ENCODE measurements at places on chromosomes 13 and 19. TPM values are rescaled to one million over a fixed set of nuclear protein-coding genes. Genes with fewer than 3 reads are reported as not detected.
A peak's percentile ranks its signal among the peaks of the same experiment; 100 is the strongest.

- H3K27me3 ChIP-seq = no peaks in the 10 kb centered on the region
- H3K27ac ChIP-seq = no peak overlapping the region
- H3K36me3 ChIP-seq = no peaks in the 10 kb centered on the region
- H3K4me1 ChIP-seq = no peaks in the 10 kb centered on the region
- DNase-seq = no peak
Measured at GRCh38 chr13:87940776-87941175, 269.6 kb downstream of the SLITRK5 start.

CLEC17A gene
- not detected for total RNA-seq

GRK1 gene
- not detected for total RNA-seq

- DNase-seq = no peak
- no peaks in the 10 kb centered on the region for H3K4me1 ChIP-seq
- H3K36me3 ChIP-seq = no peaks in the 10 kb centered on the region
- no peaks in the 10 kb centered on the region for H3K27me3 ChIP-seq
- no peak overlapping the region for H3K4me3 ChIP-seq
Measured at GRCh38 chr13:51347099-51347498, 7.6 kb downstream of the SERPINE3 start.

DNA sequence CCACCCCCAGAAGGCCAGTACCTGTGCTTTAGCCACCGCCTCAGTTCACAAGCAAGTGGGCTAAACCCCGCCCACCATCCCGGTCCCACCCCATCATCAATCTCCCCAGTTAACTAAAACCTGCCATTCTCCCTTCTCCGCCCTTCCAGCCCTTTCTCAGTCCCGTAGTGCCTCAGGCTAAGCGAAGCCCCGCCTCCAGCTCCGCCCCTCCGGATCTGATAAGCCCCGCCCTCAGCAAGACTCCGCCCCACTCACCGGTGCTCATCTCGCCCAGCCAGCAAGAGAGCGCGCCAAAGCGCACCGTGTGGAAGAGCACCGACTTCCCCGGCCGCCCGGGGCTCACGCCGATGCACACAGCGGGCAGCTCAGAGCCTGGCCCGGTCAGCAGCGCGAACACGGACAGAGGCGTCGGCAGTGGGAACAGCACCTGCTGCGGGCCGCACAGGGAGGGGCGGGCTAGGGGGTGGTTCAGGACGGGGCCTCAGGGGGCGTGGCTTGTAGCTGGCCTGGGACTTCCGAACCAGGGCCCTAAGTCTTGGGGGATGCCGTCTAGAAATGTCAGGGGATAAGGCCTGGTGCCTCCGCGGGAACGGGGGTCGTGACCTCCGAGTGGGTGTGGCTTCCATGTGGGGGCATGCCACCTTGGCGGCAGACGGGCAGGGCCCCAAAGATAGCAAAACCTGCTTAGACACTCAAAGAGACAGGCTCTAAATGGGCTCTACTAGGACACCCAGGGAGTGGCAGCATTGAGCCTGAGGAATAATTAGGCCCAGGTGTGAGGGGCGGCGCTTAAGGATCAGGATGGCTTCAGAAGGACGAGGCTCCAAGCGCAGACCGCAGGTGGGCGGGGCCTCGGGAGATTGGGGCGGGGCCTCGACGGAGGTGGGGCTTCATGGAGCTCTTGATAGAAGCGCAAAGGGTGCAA, 21.4 kb downstream of the MAP4K1 start:
- peak overlapping the region; percentile 30 for H3K4me3 ChIP-seq
- DNase-seq = no peak
- H3K27me3 ChIP-seq = peaks cover 52% of the 10 kb centered on the region
- peaks cover 9% of the 10 kb centered on the region for H3K4me1 ChIP-seq
- no peaks in the 10 kb centered on the region for H3K36me3 ChIP-seq

NKG7 gene
- 1.5 TPM for total RNA-seq

- no peak for DNase-seq
- no peaks in the 10 kb centered on the region for H3K27me3 ChIP-seq
- H3K4me3 ChIP-seq = no peak overlapping the region
- no peaks in the 10 kb centered on the region for H3K4me1 ChIP-seq
- H3K36me3 ChIP-seq = no peaks in the 10 kb centered on the region
Measured at GRCh38 chr19:44315883-44316282, 11.1 kb upstream of the ZNF235 start.

IRGC gene
- total RNA-seq = not detected

DNA sequence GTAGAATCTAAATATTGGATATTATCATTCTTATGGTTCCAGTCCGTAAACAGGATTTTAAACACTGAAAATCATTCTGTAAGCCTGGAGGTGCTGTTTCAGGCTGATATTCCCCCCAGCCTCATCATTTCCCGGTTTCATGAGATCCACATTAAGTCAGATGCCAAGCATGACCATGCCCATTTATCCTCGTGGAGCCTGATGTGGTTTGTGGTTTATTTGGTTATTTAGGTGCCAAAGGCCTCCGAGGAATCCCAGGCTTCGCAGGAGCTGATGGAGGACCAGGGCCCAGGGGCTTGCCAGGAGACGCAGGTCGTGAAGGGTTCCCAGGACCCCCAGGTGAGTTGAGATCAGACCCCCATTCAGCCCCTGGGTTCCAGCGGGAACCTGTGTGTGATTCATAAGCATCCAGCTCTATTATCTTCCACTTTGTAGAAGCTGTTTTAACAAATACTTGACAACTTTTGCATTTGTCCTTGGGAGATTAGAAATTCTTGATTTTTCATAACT, 92.5 kb downstream of the RAB20 start:
- peak overlapping the region; percentile 7 for H3K27ac ChIP-seq
- H3K27me3 ChIP-seq = no peaks in the 10 kb centered on the region
- no peak for DNase-seq
- H3K36me3 ChIP-seq = peaks cover 96% of the 10 kb centered on the region
- H3K4me3 ChIP-seq = no peak overlapping the region

ZNF99 gene
- under 0.01 TPM for total RNA-seq

TYROBP gene
- total RNA-seq = 52.4 TPM

BRCA2 gene
- 0.42 TPM for total RNA-seq

- no peaks in the 10 kb centered on the region for H3K36me3 ChIP-seq
- DNase-seq = no peak
- H3K27ac ChIP-seq = no peak overlapping the region
- H3K27me3 ChIP-seq = no peaks in the 10 kb centered on the region
- no peaks in the 10 kb centered on the region for H3K4me1 ChIP-seq
- H3K4me3 ChIP-seq = no peak overlapping the region
Measured at GRCh38 chr13:41107584-41108014, 25.0 kb downstream of the KBTBD6 start.

DNA sequence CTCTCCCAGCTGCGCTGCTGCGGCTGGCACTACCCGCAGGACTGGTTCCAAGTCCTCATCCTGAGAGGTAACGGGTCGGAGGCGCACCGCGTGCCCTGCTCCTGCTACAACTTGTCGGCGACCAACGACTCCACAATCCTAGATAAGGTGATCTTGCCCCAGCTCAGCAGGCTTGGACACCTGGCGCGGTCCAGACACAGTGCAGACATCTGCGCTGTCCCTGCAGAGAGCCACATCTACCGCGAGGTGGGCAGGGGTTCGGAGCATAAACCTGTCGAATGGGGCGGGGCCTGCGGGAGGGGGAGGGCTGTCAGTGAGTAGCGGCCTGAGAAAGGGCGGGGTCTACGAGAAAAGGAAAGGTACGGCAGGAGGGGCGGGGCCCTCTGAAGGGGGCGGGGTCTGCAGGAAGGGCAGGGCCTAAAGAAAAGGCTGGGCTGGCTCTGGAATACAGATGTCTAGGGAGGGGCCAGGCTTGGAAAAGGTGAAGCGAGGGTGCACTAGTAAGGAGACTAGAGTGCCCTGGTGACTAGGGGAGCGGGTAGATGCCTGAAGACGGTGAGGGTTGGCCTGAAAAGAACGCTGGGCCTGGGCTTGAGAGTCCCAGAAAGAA, 3.6 kb downstream of the CD37 start:
- DNase-seq = peak; percentile 92
- no peaks in the 10 kb centered on the region for H3K27me3 ChIP-seq
- H3K4me3 ChIP-seq = peak overlapping the region; percentile 52
- H3K4me1 ChIP-seq = peaks cover 37% of the 10 kb centered on the region
- peaks cover 35% of the 10 kb centered on the region for H3K36me3 ChIP-seq

DNA sequence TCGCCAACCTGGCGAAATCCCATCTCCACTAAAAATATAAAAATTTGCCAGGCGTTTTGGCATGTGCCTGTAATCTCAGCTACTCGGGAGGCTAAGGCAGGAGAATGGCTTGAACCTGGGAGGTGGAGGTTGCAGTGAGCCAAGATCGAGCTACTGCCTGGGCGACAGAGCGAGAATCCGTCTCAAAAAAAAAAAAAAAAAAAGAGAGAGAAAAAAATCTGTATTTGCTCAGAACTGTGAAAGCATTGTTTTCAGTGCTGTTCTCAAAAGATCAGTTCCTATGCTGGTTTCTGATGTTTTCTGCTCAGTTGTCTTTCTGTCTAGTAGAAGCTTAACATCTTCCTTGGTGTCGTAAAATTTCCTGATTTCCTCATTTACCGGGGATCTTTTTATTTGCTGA, 2.5 kb downstream of the SF3A2 start:
- peaks cover 75% of the 10 kb centered on the region for H3K4me1 ChIP-seq
- H3K36me3 ChIP-seq = peaks cover 12% of the 10 kb centered on the region
- no peak for DNase-seq
- peak overlapping the region; percentile 68 for H3K27ac ChIP-seq

DNA sequence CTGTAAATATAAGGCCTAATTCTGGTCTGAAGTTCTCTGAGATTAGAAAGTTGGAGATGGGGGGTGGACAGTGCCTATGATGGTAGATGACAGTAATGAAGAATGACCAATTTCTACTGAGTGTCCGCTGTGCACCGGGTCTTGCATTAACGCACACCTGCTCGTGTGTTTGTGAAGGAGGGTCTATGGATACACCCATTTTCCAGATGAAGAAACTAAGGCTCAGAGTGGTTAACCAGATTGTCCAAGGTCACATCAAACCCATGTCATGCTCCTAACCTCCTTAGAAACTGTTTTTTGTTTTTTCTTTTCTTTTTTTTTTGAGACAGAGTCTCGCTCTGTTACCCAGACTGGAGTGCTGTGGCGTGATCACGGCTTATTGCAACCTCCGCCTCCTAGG, 13.7 kb downstream of the AXL start:
- DNase-seq = no peak
- peaks cover 71% of the 10 kb centered on the region for H3K36me3 ChIP-seq
- no peak overlapping the region for H3K4me3 ChIP-seq
- H3K27me3 ChIP-seq = no peaks in the 10 kb centered on the region
- H3K4me1 ChIP-seq = peaks cover 6% of the 10 kb centered on the region
- no peak overlapping the region for H3K27ac ChIP-seq

GRCh38 chr19:8329996-8330395, 8.7 kb downstream of the RPS28 start:
- no peak overlapping the region for H3K27ac ChIP-seq
- DNase-seq = no peak
- H3K4me1 ChIP-seq = peaks cover 23% of the 10 kb centered on the region
- H3K4me3 ChIP-seq = no peak overlapping the region
- H3K27me3 ChIP-seq = peaks cover 31% of the 10 kb centered on the region
- no peaks in the 10 kb centered on the region for H3K36me3 ChIP-seq

ZNF665 gene
- total RNA-seq = 2.9 TPM

GRCh38 chr13:92989301-92989700, 237.3 kb upstream of the GPC6 start:
- no peak for DNase-seq
- no peak overlapping the region for H3K4me3 ChIP-seq
- H3K27ac ChIP-seq = no peak overlapping the region
- H3K27me3 ChIP-seq = no peaks in the 10 kb centered on the region
- no peaks in the 10 kb centered on the region for H3K4me1 ChIP-seq
- no peaks in the 10 kb centered on the region for H3K36me3 ChIP-seq

GRCh38 chr19:44729516-44730033, 18.9 kb upstream of the BCL3 start:
- no peak overlapping the region for H3K4me3 ChIP-seq
- H3K27ac ChIP-seq = no peak overlapping the region
- no peaks in the 10 kb centered on the region for H3K36me3 ChIP-seq
- H3K4me1 ChIP-seq = peaks cover 10% of the 10 kb centered on the region

DNA sequence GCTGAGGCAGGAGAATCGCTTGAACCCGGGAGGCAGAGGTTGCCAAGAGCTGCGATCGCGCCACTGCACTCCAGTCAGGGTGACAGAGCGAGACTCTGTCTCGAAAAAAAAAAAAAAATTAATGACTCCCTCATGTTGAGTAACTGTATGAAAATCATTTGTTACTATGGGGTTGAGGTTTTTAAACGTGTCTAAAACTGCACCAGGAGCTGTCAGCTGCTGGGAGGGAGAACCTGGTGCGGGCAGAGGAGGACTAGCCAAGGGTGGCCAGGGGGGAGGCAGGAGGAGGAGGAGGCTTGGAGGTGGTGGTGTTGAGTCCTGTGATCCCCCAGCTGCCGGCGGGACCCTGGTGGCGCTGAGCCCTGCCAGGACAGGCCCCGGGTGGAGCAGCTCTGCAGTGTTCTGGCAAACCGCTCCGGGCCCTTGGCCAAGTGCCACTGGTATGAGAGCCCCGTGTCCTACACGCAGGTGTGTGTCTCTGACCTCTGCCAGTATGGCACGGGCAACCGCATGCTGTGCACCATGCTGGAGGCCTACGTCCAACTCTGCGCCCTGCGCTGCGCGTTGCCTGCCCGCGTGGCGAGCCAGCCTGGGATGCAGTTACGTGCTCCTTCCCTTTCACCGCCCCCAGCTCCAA, 17.1 kb upstream of the FXYD3 start:
- H3K36me3 ChIP-seq = no peaks in the 10 kb centered on the region
- no peak for DNase-seq
- H3K4me1 ChIP-seq = no peaks in the 10 kb centered on the region
- peaks cover 7% of the 10 kb centered on the region for H3K27me3 ChIP-seq
- no peak overlapping the region for H3K27ac ChIP-seq

SSBP4 gene
- 58.5 TPM for total RNA-seq

FFAR2 gene
- not detected for total RNA-seq

- peaks cover 3% of the 10 kb centered on the region for H3K36me3 ChIP-seq
- DNase-seq = no peak
- H3K27ac ChIP-seq = no peak overlapping the region
- H3K4me3 ChIP-seq = no peak overlapping the region
- H3K27me3 ChIP-seq = no peaks in the 10 kb centered on the region
Measured at GRCh38 chr19:15675560-15675959, 2.7 kb downstream of the CYP4F12 start.

GJB2 gene
- total RNA-seq = 0.75 TPM

DNA sequence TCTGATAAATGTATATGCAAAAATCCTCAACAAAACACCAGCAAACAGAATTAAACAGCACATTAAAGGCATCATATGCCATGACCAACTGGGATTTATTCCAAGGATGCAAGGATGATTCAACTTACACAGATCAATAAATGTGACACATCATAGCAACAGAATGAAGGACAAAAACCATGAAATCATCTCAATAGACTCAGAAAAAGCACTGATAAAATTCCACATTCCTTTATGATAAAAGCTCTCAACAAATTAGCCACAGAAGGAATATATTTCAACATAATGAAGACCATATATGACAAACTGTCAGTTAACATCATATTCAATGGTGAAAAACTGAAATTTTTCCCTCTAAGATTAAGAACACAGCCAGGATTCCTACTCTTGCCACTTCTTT, 691.6 kb downstream of the DIAPH3 start:
- no peaks in the 10 kb centered on the region for H3K4me1 ChIP-seq
- H3K4me3 ChIP-seq = no peak overlapping the region
- no peaks in the 10 kb centered on the region for H3K27me3 ChIP-seq
- H3K36me3 ChIP-seq = no peaks in the 10 kb centered on the region
- DNase-seq = no peak
